ENCODE measurements at places on chromosomes 1 and 21.

DNA sequence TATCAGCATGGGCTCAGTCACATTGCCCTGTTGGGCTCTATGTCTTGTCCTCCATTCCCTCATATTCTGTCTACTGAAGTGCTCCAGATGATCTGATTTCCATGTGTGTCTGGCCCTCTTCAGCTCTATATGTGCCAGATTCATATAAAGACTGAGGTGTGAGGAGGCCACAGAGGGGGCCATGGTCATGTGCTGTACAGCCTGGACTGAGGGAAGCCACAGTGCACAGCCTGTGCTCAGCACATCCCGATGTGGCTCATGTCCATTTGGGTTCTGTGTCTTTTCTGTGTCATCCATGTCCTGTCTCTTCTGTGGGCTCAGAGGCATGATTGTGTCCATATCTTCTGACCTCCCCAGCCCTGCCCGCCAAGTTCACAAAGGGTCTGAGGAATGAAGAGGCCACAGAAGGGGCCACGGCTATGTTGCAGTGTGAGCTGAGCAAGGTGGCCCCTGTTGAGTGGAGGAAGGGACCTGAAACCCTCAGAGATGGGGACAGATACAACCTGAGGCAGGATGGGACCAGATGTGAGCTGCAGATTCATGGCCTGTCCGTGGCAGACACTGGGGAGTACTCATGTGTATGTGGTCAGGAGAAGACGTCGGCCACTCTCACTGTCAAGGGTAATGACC, 97.0 kb downstream of the OBSCN start:
- no peak for DNase-seq

DNA sequence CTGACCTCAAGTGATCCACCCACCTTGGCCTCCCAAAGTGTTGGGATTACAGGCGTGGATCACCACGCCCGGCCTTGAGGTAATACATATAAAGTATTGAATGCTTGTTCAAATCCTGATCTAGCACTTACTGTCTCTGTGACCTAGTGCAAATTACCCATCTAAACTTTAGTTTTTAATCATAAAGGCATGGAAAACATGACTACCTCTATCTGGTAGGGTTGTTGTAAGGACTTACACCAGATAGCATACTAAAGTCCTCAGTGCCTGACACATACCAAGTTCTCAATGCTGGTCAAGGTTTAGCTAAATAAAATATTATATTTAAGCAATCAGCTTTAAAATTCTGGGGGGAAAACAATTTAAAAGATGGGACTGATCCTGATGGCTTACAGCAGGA, 38.3 kb downstream of the RAB3GAP2 start:
- DNase-seq: no peak

GRCh38 chr1:230694991-230695390, 18.9 kb downstream of the AGT start:
- no peak for DNase-seq

GRCh38 chr1:168216171-168216570, 9.6 kb upstream of the SFT2D2 start:
- no peak for DNase-seq

DNA sequence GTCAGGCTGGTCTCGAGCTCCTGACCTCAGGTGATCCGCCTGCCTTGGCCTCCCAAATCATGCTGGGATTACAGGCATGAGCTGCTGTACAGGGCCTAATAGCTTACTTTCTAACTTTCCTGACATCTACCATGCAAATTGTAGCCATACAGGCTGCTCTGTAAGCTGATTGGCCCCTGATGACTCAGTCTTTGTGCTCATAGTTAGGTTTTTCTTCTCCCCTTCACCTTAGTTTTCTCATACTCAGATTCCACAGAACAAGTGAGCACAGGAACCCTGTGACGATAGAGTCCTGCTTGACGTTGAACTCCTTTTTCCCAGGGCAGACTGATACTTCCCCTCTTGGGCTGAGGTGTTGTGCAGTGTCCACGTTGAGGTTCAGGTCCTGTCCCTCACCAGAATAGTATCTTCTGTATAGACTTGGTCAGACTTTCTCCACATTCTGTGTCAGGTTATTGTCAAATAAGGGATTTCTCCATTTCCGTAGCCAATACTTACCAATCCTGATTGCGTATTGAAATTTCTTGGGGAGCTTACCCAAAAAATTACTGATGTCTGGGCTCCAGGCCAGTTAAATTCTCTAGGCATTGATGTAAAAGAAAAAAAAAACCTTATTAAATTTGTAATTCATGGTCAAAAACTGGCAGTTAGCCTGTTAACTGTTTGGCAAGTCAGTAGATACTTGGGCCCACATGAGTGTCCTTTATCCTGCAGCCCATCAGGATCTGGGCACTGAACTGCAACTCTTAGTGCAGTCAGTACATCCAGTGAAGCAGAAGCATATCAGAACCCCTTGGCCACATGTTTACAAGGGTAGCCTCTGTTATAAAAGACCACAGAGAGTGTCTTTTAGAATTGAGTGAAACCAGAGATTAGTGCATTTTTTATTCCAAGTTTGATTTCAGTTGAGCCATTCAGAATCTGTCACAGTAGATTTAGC, 118.2 kb downstream of the DYRK1A start:
- DNase-seq: no peak

GRCh38 chr1:105608713-105609112, 1447.8 kb upstream of the PRMT6 start:
- no peak for DNase-seq

DNA sequence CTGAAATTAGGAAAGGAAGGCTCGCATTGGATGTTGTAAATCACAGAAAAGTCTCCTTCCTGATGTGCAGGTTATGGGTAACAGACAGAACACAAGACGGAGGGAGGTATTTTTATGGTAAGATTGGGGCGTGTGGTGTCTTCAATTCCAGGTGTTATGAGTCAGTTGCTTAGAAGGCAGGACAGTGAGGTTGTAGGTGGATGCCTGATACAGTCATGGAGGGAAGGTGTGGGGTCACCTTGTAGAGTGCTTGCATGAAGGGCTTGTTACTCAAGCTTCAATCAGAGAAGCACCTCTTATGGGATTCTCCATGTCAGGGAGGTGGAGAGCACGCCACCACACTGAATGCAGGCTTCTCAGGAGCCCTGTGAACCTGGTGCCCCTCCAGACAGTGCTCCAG, 63.1 kb downstream of the C1orf21 start:
- DNase-seq: no peak

GRCh38 chr1:4160181-4160580, 260.1 kb upstream of the C1orf174 start:
- DNase-seq: no peak

GRCh38 chr1:158611916-158612315, 6.8 kb downstream of the OR10Z1 start:
- no peak for DNase-seq

- DNase-seq: no peak
These were observed 483.2 kb downstream of the PTPRC start for GRCh38 chr1:199122085-199122484.

DNA sequence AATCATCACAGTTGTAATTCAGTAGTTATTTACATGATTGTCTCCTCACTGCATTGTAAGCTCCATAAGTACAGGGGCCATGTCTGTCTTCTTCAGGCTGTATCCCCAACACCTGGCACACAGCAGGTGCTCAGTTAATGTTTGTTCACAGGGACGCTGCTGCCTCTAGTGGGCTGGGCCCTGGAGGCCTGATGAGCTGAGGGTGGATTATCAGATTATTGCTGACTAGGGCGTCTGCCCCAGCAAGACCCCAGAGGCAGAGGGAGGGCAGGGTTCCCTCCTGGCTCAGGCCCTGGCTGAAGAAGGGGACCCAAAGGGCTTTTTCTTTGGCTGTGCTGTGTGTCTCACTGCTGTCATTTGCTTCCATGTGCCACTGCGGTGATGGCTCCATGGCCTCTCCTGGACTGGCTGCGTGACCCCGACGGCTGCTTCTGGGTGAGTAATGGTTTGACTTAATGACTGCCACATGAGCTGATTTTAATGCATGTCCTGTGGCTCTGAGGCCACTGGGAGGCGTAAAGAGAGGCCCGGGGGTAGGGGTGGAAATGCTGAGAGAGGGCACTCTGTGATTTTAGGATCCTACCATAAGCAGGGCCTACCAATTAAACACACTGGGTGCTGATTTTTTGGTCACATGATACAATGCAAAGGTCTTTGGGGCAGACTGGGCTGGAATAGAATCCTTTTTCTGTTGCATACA, 20.8 kb upstream of the EPB41 start:
- no peak for DNase-seq

DNA sequence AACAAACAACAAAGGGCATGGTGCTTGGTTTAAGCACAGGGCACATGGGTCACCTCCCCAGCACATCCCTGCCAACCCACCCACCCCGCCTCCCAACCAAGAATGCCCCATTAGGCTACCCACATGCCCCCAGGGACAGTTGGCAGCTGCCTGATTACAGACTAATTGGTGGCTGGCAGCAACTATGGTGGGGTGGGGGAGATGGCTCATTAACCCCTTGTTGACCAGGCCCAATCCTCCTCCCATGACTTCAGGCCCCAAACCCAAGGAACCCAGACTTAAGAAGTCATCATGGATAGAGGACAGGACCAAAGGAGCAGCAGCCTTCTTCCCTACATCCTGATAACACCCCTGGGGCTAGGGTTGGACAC, 1.3 kb downstream of the RIMS3 start:
- no peak for DNase-seq

DNA sequence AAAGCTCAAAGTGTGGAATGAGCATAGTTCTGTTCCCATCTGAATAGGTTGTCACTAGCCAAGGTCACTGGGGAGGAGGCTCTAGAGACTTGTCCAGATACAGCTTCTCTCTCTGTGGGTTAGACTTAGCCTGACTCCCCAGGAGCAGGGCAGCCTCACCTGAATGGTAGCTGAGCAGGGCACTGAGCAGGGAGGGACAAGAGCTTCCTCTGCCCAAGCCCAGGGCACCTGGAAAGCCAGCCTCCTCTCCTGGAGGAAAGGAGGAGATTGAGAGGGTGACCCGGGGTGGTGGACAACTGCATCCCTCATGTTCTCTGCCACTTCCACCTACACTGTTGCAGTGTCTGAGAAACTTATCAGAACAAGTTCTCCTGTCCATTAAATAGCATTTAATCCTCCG, 59.0 kb upstream of the F3 start:
- DNase-seq: no peak

GRCh38 chr21:31629972-31630711, 29.4 kb upstream of the SOD1 start:
- no peak for DNase-seq

DNA sequence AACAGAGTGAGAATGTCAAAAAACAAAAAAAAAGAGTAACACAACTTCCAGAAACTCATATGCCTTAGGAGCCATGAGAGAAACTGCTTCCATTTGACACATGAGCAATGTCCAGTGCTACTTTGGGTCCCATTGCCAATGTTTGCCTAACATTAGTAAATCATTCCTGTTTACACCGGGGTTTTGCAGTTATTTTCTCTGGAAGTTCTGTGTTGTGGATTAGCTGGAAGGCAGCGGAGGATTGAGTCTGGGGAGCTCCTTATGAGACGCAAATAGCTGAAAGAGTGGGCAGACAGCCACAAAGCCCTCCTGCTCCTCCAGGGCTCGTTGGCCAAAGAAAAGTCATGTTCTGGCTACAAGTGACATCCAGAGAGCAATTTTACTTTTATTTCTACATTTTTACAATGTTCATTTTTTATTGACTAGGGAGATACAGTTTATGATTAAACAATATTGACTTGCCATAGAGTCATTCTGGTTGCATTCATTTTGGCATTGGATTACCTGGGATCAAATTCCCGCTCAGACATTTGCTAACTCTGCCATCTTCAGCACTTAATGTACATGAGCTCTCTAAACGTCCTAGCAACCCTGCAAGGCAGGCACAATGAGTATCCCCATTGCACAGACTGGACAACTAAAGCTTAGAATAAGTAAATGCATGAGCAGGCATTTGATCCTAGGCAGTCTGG, 66.4 kb upstream of the GALNT2 start:
- no peak for DNase-seq

DNA sequence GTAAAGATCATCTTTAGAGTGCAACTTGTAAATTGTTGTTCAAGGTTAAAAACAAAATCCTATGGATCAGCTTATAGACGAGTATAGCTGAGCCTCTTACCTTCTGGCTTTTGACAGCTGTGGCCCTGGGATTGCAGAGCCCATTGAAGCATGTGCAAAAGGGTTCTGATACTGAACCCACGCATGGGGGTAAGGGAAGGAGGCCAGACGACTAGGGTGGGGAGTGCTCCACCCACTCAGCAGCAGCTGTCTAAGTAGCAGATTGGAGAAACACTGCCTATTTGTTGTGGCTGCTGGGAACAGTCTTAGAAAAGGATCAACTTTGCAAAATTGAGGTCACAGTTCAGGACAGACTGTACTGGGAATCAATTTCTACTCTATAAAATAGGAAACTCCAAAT, 16.1 kb downstream of the CD101 start:
- DNase-seq: no peak

GRCh38 chr1:9836632-9836960, 12.8 kb upstream of the CLSTN1 start:
- no peak for DNase-seq

- no peak for DNase-seq
These were observed 47.9 kb downstream of the SERBP1 start for GRCh38 chr1:67382292-67382691.

DNA sequence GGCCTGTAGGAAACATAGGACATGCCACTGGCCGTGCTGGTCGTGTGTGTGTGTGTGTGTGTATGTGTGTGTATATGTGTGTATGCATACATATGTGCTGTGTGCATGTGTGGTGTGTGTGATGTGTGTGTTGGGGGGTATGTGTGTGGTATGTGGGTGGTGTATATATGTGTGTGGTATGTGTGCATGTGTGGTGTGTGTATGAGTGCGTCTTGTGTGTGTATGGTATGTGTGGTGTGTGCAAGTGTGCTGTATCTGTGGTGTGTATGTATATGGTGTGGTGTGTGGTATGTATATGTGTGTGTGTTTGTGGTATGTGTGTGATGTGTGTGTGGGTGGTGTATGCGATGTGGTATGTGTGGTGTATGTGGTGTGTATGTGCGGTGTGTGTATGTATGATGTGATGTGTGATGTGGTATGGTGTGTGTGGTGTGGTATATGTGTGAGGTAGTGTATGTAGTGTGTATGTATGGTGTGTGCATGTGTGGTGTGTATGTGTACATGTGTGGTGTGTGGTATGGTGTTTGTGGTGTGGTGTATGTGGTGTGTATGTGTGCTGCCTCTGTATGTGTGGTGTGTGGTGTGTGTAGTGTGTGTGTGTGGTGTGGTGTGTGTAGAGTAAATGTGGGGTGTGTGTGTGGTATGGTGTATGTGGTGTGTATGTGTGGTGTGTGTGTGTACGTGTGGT, 120.8 kb upstream of the CACHD1 start:
- no peak for DNase-seq

DNA sequence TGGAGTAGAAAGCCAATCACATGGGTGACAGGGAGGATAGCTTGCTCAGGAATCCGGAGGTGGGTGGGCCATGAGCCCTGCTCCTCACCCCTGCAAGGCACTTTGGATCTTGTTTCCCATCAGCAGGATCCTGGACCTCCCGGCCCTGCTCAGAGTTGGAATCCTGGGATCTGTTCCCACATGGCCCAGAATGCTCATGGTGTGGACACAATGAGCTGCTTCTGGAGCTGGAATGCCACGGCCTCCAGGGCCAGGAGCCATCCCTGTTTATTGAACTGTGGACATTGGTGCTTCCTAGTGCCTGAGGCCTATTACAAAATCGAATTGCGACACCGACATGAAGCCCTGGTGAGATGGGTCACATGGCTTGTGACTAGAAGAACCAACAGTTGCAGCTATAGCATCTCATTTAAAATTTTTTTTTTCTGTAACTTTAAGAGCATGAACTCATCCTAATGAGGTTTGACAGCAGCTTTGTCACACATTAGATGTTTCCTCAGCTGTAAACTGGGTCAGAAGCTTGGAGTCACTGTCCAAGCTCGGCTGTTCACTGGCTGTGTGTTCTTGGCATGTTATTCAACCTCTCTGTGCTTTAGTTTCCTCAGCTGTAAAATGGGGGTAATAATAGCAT, 40.4 kb upstream of the GOLT1A start:
- DNase-seq: no peak
